T-cell (primary cell): ENCODE measurements at places on chromosomes 12 and 14. TPM values are rescaled to one million over a fixed set of nuclear protein-coding genes. Genes with fewer than 3 reads are reported as not detected.

- no peak for DNase-seq
- H3K4me1 ChIP-seq = peaks cover 71% of the 10 kb centered on the region
- H3K4me3 ChIP-seq = no peak overlapping the region
- no peaks in the 10 kb centered on the region for H3K36me3 ChIP-seq
Observed at GRCh38 chr14:69614592-69614991, 3.2 kb downstream of the SUSD6 start.

- no peaks in the 10 kb centered on the region for H3K4me1 ChIP-seq
- H3K27me3 ChIP-seq = no peaks in the 10 kb centered on the region
- DNase-seq = no peak
- H3K27ac ChIP-seq = no peak overlapping the region
Observed at GRCh38 chr12:1779783-1780182, 40.6 kb upstream of the LRTM2 start.

DNA sequence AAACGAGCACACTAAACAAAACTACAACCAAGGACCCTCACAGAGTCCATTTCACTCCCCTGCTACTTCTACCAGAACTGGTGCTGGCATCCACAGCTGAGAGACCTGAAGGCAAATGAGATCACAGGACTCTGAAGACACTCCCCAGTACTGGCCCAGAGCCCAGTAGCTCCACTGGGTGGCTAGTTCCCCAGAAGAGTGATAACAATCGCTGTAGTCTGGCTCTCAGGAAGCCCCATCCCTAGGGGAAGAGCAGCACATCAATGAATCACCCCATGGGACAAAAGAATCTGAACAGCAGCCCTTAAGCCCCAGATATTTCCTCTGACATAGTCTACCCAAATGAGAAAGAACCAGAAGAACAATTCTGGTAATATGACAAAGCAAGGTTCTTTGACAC is 190.7 kb upstream of the BMP4 start:
- no peaks in the 10 kb centered on the region for H3K4me1 ChIP-seq
- no peaks in the 10 kb centered on the region for H3K36me3 ChIP-seq

DNA sequence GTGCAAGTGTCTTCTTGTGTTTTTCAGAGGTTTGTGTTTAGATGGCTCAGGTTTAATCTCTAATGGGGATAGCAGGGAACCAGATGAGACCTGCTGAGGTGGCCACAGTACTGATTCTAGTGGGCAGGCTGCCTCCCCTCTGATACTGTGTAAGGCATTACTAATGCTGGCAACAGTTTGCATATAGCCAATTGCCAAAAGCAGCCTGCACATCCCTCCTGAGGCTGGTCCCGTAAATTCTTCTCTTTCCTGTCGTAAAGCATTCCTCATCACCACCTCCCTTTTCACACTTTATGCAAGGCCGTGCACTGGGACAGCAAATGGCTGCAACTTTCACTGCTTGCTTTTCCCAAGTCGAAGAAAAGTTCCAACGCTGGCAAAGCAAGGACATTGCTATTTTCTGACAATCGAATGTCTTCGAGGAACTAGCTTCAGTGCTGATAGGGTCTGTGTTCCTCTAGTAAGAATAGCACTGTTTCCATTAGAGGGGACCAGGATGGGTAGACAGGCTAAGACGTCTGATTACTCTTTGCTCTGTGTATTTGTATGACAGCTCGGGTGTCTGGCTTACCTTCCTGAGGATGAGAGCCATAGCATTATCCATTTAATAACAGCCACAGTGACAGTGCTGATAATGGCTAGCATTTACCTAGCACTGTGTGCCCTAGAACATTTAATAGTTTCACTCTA is 178.2 kb upstream of the HIF1A start:
- peaks cover 51% of the 10 kb centered on the region for H3K4me1 ChIP-seq
- H3K4me3 ChIP-seq = no peak overlapping the region
- no peak for DNase-seq
- no peak overlapping the region for H3K27ac ChIP-seq

DNA sequence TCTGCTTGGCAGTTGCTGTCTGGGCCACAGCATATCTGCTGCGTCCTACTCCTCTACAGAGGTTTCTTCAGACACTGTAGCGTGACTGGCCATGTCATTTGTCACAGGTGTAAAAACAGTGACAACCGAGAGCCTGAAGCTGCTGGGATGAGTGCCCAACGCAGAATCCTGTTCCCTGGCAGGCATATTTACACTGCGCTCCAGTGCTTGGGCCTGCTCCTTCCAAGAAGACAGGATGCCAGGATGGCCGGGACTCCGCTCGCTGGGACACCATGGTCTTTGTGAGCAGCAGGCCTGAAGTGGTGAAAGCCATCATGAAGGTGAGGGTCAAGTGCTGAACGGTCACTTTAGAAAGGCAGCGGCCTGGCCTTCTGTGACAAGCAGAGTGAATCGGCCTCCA is 171.4 kb downstream of the EMP1 start:
- DNase-seq = no peak
- H3K27me3 ChIP-seq = peaks cover 10% of the 10 kb centered on the region

- H3K4me1 ChIP-seq = no peaks in the 10 kb centered on the region
- H3K4me3 ChIP-seq = no peak overlapping the region
- peaks cover 3% of the 10 kb centered on the region for H3K27me3 ChIP-seq
- no peak for DNase-seq
- H3K27ac ChIP-seq = no peak overlapping the region
Observed at GRCh38 chr12:104399740-104400612, 56.8 kb upstream of the CHST11 start.

- H3K4me3 ChIP-seq = no peak overlapping the region
- no peaks in the 10 kb centered on the region for H3K27me3 ChIP-seq
- H3K4me1 ChIP-seq = peaks cover 56% of the 10 kb centered on the region
Observed at GRCh38 chr14:105982664-105983063, 456.3 kb downstream of the TMEM121 start.

DNA sequence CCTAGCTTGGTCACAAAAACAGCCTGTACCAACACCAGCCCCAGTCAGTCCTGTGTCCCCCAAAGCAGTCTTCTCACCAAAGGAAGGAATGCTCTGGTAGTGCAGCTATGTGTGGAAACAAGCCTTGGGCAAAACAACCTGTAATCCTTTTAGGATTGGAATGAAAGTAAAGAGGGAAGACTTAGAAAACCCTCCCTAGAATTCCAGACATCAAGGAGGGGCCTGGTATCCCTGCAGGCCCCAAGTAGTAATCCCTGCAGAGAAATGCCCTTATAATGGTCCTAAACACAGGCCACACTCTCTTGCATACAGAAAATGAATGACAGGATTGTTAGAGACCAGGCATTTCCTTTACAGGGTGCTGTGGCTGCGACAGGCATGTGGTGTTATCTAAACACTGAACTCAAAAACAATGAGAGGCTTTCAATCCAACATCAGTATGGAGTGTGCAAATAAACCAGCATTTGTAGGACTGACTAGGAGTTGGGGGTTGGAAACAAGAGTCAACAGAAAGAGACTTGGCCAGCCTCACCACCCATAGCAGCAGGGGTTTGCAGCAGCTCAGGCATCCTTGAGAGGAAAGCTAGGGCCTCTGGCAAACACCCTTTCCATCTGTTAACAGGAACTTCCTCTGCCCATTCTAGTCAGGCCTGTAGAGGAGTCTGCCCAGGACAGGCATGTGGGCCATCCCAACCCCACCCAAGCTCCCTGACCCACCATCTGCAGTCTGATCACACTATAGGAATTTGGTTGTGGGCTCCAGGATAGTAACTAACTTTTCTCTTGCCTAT is 59.1 kb downstream of the DCAF5 start:
- no peaks in the 10 kb centered on the region for H3K27me3 ChIP-seq
- no peak for DNase-seq
- H3K4me1 ChIP-seq = no peaks in the 10 kb centered on the region
- H3K27ac ChIP-seq = no peak overlapping the region
- H3K4me3 ChIP-seq = no peak overlapping the region

GRCh38 chr14:54785136-54785777 is 117.4 kb downstream of the GCH1 start:
- H3K4me1 ChIP-seq = no peaks in the 10 kb centered on the region
- no peaks in the 10 kb centered on the region for H3K27me3 ChIP-seq
- no peak overlapping the region for H3K4me3 ChIP-seq
- H3K27ac ChIP-seq = no peak overlapping the region
- no peak for DNase-seq
- no peaks in the 10 kb centered on the region for H3K36me3 ChIP-seq

DNA sequence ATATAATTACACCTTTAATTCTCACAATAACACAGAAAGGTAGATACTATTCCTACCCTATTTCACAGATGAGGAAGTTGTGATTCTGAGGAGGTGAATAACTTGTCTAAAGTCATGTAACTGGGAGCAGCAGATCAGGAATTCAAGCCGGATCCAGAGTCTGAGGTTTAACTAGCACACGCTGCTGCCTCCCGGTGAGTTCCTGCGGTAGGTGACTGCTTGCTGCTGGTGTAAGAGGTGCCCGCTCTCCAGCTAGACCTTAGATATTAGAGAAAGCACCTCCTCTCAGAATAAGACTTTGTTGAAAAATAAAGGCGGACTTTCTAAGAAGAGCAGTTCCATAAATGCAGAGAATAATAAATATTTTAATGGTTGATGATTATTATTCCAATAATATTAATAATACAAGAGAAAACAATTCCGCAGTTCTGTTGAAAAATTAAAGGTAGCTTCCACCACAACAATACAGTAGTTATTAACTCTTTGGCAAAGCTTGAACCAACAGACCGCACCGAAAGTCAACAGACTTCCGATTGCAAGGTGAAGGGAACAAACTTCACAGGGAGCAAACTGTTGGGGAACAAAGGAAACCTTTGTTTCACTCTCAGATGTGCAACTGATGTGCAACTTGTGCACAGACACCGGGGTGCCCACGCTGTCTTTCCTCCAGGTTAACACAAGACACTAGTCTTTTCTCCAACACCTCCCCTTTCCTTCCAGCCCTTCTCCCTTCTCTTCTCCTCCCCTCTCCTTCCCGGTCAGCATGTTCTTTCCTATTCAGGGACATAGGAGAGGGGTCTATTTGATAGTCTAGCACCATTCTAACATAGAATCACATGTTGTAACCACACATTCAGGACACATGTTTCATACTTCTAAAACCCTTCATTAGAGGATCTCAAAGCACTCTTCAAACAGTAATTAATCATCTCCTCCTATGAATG is 73.2 kb upstream of the EGLN3 start:
- H3K27me3 ChIP-seq = no peaks in the 10 kb centered on the region
- no peak overlapping the region for H3K4me3 ChIP-seq
- no peak for DNase-seq
- no peak overlapping the region for H3K27ac ChIP-seq
- no peaks in the 10 kb centered on the region for H3K36me3 ChIP-seq

- no peaks in the 10 kb centered on the region for H3K4me1 ChIP-seq
- no peaks in the 10 kb centered on the region for H3K36me3 ChIP-seq
- H3K27me3 ChIP-seq = no peaks in the 10 kb centered on the region
- no peak for DNase-seq
Observed at GRCh38 chr12:63163541-63163940, 12.5 kb upstream of the AVPR1A start.

GRCh38 chr14:45709541-45709940 is 456.5 kb upstream of the MIS18BP1 start:
- H3K27ac ChIP-seq = no peak overlapping the region
- no peaks in the 10 kb centered on the region for H3K27me3 ChIP-seq

- no peak overlapping the region for H3K4me3 ChIP-seq
- H3K4me1 ChIP-seq = peaks cover 2% of the 10 kb centered on the region
- H3K27ac ChIP-seq = no peak overlapping the region
- H3K36me3 ChIP-seq = no peaks in the 10 kb centered on the region
- H3K27me3 ChIP-seq = no peaks in the 10 kb centered on the region
- no peak for DNase-seq
Observed at GRCh38 chr12:122803937-122804336, 29.6 kb downstream of the CCDC62 start.

- peaks cover 45% of the 10 kb centered on the region for H3K4me1 ChIP-seq
- H3K27ac ChIP-seq = peak overlapping the region; percentile 65
Observed at GRCh38 chr14:52312931-52313355, 1.2 kb upstream of the PTGER2 start.

- no peak overlapping the region for H3K4me3 ChIP-seq
- no peaks in the 10 kb centered on the region for H3K27me3 ChIP-seq
- DNase-seq = no peak
- no peaks in the 10 kb centered on the region for H3K36me3 ChIP-seq
- no peak overlapping the region for H3K27ac ChIP-seq
Observed at GRCh38 chr12:65649126-65649525, 175.2 kb upstream of the HMGA2 start.

DNA sequence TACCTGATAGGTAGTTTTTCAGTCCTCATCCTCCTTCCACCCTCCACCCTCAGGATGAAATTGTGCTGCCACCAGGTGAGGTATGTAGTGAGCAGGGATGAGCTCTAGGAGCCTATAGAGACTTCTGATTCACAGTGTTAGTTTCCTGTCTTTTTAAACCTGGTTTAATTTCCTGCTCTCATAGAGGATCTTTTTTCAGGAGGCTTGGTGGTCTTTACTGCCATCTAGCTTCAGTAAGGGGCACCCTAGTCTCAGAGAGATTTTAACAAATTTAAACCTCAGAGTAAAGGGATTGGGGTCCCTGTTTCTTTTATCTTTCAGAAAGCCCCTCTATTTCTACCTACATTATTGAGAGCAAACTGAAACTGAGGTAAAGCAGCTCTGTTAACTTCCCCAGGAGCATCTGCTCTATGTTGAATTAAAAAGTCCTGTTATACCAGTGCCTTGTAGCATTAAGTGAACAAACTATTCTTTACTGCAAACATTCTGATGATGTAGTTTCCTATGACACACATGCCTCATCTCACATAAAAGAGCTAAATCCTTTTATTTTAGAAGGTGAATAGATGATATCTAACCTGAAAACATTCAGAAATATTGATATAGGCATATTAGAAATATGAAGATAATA is 172.2 kb upstream of the DDHD1 start:
- H3K4me1 ChIP-seq = no peaks in the 10 kb centered on the region
- no peaks in the 10 kb centered on the region for H3K36me3 ChIP-seq
- DNase-seq = no peak
- no peak overlapping the region for H3K4me3 ChIP-seq
- no peak overlapping the region for H3K27ac ChIP-seq

DNA sequence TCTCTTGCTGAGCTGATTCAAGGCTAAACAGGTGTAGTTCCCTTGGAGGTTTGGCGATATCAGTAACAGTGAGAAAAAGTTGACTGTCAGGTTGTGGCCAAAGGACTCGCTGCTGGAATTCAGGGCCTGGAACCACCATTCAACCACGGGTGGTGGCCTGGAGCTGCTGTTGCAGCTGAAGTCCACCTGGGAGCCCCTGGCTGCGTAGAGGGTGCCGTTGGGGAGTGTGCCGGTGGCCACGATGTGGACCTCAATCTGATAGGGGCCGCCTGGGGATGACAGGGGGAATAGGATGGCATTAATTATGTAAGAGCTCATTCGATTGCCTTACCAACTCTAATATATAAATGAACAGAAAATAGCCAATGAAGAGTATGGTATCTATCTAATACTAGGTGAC is 21.2 kb upstream of the WSB2 start:
- H3K27ac ChIP-seq = no peak overlapping the region
- no peaks in the 10 kb centered on the region for H3K4me1 ChIP-seq
- H3K4me3 ChIP-seq = no peak overlapping the region
- no peaks in the 10 kb centered on the region for H3K36me3 ChIP-seq

The CD4 gene
- total RNA-seq = 137 TPM

The ANKS1B gene
- not detected for total RNA-seq

The GAPDH gene
- total RNA-seq = 605 TPM

The CYP46A1 gene
- total RNA-seq = 0.10 TPM

The ALDH1L2 gene
- total RNA-seq = 0.07 TPM

The LALBA gene
- total RNA-seq = not detected

The ASPG gene
- total RNA-seq = not detected

The KRT80 gene
- not detected for total RNA-seq

The C1QL4 gene
- not detected for total RNA-seq

The ANO4 gene
- not detected for total RNA-seq

The KRT72 gene
- total RNA-seq = 10.1 TPM
